LHCN-M2 (cell line): ENCODE measurements at places on chromosomes 1 and 21. TPM values are rescaled to one million over a fixed set of nuclear protein-coding genes. Genes with fewer than 3 reads are reported as not detected.

The MX2 gene
- 0.26 and 0.69 TPM in 2 replicates for total RNA-seq

The LAMC2 gene
- 2.0 and 3.5 TPM in 2 replicates for total RNA-seq

DNA sequence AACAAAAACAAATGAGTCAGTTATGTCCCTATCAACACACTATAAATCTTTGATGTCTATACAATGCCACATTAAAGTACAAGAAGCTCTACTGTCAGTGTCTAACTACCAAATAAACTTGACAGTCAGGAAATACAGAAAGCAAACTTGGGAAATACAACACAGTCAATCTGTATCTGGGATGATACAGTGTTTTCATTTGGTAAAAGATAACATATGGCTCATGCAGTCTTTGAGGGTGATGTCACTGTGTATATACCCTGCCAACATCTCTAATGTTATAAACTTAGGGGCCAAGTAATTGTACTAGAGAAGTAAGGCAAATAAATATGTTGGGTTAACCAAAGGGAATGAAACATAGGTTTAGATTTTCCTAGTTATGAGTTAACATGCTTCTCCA, 552.5 kb upstream of the ADAMTS5 start:
- peak; percentile 67 for DNase-seq

DNA sequence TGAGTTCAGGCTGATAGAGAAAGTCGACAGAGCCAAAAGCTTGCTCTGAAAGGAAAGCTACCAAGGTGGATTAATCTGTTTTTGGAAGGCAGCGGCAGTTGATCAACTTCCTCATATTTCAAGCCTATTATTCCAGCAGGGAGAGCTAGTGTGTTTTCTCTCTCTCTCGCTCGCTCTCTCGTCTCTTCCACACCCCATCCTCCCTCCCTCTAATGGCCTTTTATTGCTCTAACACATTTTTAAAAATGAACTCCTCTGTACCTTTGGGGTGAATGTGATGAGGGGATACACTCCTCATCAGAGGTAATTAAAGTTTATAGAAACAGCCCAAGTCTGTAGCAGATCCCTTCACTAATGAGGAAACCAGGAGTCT, 126.4 kb downstream of the CLIC6 start:
- peak; percentile 36 for DNase-seq

The ISG15 gene
- 77.6 and 161 TPM in 2 replicates for total RNA-seq

The CLEC20A gene
- not detected in 2 replicates for total RNA-seq

The PRAMEF1 gene
- not detected in 2 replicates for total RNA-seq

- no peak for DNase-seq
Measured at GRCh38 chr1:201109651-201110050, 2.6 kb downstream of the CACNA1S start.

- no peak for DNase-seq
Measured at GRCh38 chr21:44279354-44280260, 6.1 kb upstream of the AIRE start.
